ENCODE measurements at places on chromosomes 5 and 9. TPM values are rescaled to one million over a fixed set of nuclear protein-coding genes. Genes with fewer than 3 reads are reported as not detected.

GRCh38 chr5:32531885-32532520 is 53.4 kb upstream of the SUB1 start:
- no peak for ATAC-seq

DNA sequence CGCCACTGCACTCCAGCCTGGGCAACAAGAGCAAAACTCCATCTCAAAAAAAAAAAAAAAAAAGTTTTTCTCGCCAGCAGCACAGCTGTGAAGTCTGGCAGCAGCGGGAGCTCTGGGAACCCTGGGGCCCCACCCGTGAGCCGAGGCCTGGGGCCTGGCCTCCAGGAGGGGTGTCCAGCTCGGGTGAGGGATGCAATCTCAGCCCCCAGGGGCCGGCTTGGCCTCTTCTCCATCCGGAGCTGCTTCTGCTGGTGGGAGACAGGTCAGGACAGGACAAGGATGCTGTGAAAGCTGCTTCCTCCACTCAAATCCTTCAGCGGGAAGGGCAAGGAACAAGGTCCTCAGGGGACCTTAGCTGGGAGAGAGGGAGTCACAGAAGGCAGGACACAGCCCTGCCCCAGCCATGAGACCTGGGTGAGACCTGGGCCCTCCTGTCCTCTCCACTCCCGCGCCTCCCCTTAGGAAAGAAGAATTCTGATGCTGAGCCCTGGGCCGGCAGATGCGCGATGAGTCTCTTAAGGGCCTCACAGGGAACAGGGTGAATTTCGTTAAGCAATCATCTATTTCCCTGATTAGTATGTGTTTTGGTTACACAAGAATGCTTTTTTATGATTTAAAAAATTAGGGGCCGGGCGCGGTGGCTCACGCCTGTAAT is 30.6 kb downstream of the PLPP7 start:
- ATAC-seq: peak; percentile 89

GRCh38 chr5:109267283-109267682 is 142.5 kb downstream of the PJA2 start:
- no peak for ATAC-seq

Gene GABRA1
- not detected for total RNA-seq

Measured in gastroesophageal sphincter (tissue), 4 donors.